ENCODE measurements at places on chromosomes 11 and 22.
A peak's percentile ranks its signal among the peaks of the same experiment; 100 is the strongest.

DNA sequence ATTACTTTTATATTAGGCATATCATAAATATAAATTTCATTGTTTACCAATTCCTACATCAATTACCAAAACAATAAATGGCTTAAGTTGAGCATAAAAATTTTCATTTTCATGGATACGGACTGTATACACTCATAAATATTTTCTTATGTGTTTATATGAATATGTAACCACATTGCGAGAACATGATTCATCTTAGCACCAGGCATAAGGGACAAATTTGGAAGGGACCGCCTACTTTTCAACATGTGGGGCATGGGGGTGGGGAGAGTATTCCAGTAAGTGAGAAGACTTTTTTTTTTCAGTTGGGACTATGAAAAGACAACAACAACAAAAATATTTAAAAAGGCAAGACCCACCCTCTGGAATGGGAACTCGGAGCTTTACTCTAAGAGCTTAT is 296.1 kb downstream of the RAB38 start:
- no peak for DNase-seq

DNA sequence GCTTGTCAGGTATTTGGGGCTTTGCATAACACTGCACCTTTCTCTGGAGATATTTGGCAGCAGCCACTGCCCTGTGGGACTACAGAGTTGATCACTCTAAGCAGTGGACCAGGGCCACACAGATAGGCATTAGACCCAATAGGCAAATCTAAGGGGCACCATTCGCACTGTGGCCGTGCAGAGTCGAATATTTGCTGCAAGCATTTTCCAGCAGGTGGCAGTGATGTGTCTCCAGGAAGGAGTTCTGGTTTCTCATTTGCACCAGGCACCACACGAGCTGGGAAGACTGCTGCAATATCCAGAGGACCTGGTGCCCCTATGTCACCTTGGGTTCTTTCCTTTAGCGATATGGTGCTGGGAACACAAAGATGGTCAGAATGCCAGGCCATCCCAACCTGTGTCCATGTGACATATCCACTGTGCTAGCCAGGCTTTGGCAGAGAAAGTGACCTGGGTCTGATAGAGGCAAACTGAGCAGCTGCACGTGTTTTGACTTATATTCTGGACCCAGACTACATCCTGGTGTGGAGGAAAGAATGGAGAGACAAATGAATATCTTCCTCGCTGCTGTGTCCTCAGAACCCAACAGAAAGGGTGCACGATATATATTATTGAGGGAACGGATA is 318.7 kb downstream of the BUD13 start:
- DNase-seq = peak; percentile 76

DNA sequence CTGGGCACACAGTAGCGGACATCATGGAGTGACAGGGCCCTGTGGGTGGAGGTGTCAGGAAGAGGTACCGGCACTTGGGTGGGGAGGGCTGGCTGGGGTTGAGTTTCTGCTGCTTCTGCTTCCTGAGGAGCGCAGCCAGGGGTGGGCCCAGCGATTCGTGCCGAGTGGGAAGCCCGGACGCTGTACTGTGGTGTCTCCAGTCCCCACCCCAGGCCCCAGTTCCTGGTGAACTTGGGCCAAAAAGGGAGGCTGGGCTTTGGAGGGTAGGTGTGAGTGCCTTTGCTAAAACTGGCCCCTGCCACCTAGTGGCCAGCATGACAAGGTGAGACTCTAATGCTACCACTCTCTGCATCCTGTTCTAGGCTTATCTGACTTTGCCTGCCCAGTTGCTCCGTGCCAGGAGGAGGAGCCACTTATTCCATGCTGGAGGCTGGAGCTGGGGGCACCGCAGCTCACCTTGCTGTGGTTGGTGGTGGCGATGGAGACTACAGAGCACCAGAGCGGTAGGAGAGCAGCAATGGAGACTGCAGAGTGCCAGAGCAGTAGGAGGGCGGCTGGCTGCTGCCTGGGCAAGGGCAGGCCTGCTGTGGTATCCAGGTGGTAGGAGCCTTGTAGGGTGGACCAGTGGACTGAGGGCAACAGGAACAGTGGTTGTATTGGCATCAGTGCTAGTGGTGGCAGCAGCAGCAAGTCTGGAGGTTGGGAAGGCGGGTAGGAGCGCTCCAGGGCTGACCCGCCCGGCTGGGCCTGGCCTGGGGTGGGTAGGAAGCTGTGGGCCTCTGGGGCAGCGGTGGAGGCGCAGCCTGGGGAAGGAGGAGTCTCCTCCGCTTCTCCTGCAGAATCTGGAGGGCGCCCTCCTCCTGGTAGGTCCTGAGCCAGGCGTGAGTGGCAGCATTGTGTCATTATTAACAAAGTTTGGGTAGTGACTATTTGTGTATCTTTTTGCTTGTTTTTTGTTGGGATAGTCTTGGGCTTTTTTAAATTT is 2.2 kb upstream of the RFPL2 start:
- peak; percentile 61 for DNase-seq

- no peak for DNase-seq
These were observed 212.2 kb downstream of the FAM181B start for GRCh38 chr11:82521427-82521826.

GRCh38 chr11:79413268-79413667 is 27.6 kb downstream of the TENM4 start:
- peak; percentile 44 for DNase-seq

- DNase-seq = no peak
These were observed 40.6 kb downstream of the RAB30 start for GRCh38 chr11:83031127-83031526.

DNA sequence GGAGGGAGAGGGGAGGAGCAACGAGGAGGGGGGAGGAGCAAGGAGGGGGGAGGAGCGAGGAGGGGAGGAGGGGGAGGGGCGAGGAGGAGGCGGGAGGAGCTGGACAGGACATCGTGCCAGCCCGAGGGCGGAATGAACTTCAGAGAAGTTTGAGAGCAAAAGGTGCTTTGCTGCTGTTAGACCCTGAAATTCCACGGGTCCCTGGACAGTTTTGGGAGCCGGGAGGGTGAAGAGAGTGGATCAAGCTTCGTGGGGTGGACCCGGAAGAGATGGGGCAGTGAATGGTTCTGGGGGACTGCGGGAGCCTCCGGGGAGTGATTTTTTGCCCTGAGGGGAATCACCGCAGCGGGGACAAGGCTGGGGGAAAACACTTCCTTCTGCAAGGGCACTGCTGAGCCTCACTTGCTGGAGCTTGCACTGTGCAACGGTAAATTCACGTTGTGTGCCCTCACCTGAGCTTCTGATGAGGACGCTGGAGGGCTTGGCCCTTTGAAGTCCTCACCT is 10.7 kb upstream of the NLRP6 start:
- no peak for DNase-seq

GRCh38 chr22:45526281-45526680 is 23.6 kb downstream of the FBLN1 start:
- no peak for DNase-seq

DNA sequence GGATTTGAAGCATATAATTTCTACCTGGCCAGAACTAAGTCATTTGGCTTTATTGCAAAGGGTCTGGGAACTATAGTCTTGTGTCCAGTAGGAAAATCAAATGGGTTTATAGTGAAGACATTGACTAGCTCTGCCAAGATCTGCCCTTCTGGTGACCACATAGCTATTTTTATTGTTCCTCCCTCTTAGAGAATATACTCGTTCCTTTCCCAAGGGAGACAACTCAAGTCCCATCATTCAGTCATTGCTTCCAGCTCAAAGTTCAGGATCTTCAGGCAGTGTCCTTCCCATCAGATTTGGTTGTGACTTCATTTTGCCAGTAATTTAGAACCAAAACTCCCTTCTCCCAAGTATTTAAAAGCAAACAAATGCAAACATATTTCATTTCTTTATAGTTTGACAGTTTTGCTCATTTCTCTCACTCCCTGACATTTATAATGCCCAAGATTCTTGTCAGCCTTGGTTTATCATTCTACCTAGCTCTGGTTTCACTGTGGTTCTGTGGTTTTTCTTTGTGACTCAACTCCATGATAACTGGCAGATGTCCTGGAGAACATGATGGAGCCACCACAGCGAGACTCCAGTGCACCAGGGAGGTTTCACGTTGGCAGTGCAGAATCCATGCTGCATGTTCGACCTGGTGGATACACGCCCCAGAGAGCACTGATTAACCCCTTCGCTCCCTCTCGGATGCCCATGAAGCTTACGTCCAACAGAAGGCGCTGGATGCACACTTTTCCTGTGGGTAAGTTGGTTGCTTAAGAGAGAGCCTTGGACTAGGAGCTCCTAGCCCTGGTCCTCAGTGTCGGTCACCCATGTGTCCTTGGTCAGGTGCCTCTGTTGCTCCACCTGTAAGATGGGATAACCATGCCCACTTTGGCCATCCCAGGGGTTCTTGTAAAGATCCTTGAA is 64.9 kb downstream of the DEPDC5 start:
- DNase-seq = peak; percentile 18

- no peak for DNase-seq
These were observed 324.3 kb downstream of the DYNC2H1 start for GRCh38 chr11:103433386-103434072.

Data from WTC11 (cell line).